ENCODE measurements at places on chromosomes 3 and 15. TPM values are rescaled to one million over a fixed set of nuclear protein-coding genes. Genes with fewer than 3 reads are reported as not detected.

SCAP gene
- total RNA-seq, result 48.2 TPM

ATP1B3 gene
- 130 TPM for total RNA-seq

RTF1 gene
- total RNA-seq, result 55.3 TPM

SLC38A3 gene
- total RNA-seq, result 0.31 TPM

DNA sequence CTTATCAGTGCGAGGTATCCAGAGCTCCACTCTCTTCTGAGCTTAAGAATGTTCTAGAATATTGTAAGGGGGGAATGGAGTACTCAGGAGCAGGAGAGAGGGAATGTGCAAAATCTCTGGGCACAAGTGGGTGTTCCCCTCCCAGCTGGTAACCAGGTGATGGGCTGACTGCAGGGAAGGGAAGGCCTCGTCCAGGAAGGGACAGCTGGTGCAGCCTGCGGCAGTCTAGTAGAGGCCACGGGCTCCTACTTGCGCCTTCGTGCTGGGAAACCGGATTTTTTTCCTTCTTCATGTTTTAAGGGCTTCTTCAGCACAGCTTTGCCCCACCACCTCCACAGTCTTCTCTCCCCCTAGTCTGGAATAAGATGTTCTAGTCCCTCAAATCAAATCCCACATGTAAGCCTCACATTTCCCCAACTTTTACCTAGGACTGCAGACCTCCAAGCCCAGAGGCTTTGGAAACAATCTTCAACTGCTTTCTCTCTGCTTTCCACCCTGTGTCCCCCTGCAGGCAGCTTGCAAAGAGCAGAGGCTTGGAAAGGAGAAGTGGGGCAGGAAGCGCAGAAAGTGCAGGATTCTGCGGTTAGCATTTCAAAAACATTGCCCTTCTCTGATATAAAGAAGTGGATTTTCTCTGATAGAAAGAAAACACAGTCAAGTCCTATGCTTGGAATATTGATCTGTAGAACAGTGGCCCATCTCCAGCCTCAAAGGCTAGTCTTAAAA, 11.9 kb upstream of the CGNL1 start:
- no peaks in the 10 kb centered on the region for H3K36me3 ChIP-seq
- no peak overlapping the region for H3K4me3 ChIP-seq
- DNase-seq, result peak; percentile 26
- no peaks in the 10 kb centered on the region for H3K27me3 ChIP-seq
- no peak overlapping the region for H3K27ac ChIP-seq

DNA sequence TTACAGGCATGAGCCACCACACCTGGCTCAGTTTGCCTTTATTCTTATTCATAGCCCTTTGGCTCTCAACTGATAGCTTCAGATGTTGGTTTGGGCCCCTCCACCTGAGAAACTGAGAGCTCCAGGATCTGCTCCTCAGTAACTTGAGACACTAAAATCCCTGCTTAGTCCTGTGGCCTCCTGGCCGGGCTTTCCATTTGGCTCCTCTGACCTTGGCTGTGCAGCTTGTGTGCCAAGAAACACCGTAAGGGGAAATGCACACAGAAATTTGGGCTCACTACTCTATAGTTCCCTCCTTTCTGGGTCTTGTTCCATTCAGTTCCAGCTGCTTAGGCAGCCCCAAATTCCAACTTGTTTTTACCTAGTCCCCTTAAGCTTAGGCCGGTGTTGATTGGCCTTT, 24.9 kb downstream of the NIPA2 start:
- H3K4me1 ChIP-seq, result no peaks in the 10 kb centered on the region
- H3K27me3 ChIP-seq, result no peaks in the 10 kb centered on the region
- no peak for DNase-seq
- H3K27ac ChIP-seq, result no peak overlapping the region

GRCh38 chr3:82654708-82655107, 893.3 kb upstream of the GBE1 start:
- H3K4me1 ChIP-seq, result no peaks in the 10 kb centered on the region
- H3K4me3 ChIP-seq, result no peak overlapping the region
- no peak for DNase-seq
- H3K27ac ChIP-seq, result no peak overlapping the region
- H3K27me3 ChIP-seq, result no peaks in the 10 kb centered on the region

DNA sequence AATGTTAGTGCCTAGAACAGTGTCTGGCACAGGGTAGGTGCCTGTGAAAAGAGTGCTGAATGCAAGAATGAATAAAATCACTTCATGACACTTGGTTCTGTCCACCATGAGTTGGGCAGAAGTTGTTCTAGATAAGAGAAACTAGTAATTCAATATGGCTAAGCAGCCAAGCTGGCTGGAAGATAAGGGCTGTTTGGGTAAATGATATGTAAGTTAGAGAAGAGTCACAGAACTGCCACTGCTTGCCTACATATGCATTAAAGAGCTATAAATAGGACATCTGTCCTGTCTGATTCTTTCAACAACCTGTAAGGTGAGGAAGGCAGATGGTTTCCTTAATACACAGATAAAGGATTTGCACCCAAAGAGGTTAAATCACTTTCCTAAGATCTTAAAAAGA, 13.1 kb downstream of the MTMR10 start:
- H3K4me3 ChIP-seq, result no peak overlapping the region
- H3K36me3 ChIP-seq, result no peaks in the 10 kb centered on the region
- no peak overlapping the region for H3K27ac ChIP-seq
- DNase-seq, result no peak

GRCh38 chr3:4043867-4044575, 244.8 kb downstream of the LRRN1 start:
- no peaks in the 10 kb centered on the region for H3K27me3 ChIP-seq
- no peak overlapping the region for H3K27ac ChIP-seq
- no peaks in the 10 kb centered on the region for H3K4me1 ChIP-seq
- no peak for DNase-seq

- no peaks in the 10 kb centered on the region for H3K36me3 ChIP-seq
- no peak overlapping the region for H3K27ac ChIP-seq
- no peaks in the 10 kb centered on the region for H3K27me3 ChIP-seq
- peaks cover 3% of the 10 kb centered on the region for H3K4me1 ChIP-seq
- DNase-seq, result no peak
Observed at GRCh38 chr15:70880781-70881180, 11.5 kb downstream of the THAP10 start.

DNA sequence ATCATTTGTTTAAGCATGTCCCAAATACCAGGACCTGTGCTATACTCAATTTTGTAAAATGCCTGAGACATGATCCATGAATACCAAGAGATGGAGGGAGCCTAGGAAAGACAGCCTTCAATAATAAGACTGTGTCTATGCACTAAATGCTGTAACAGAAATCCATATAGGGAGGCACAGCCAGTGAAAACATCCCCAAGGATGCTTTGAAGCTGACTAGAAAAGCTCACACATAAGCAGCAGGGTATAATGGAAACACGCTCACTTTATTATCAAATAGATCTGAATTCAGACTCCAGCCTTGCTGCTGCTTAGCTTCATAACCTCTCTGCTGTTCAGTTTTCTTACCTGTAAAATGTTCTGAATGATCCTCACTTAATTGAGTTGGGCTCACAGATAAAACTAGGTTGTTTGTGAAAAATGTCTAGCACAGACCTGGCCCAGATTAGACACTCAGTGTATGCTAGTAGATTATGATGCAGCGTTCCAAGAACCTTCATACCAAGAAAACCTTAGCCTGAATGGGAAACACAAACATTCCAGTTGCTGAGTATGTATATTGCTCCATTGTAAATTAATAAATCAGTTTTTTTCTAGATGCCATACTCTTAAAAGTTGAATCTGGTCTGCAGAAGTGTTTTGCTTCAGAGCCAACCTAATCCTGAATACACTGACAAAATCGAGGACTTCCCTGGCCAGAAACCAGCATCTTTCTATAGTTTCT, 3.8 kb upstream of the LARP6 start:
- peak overlapping the region; percentile 75 for H3K27ac ChIP-seq
- H3K27me3 ChIP-seq, result no peaks in the 10 kb centered on the region
- no peaks in the 10 kb centered on the region for H3K36me3 ChIP-seq
- peaks cover 20% of the 10 kb centered on the region for H3K4me1 ChIP-seq
- H3K4me3 ChIP-seq, result no peak overlapping the region

DNA sequence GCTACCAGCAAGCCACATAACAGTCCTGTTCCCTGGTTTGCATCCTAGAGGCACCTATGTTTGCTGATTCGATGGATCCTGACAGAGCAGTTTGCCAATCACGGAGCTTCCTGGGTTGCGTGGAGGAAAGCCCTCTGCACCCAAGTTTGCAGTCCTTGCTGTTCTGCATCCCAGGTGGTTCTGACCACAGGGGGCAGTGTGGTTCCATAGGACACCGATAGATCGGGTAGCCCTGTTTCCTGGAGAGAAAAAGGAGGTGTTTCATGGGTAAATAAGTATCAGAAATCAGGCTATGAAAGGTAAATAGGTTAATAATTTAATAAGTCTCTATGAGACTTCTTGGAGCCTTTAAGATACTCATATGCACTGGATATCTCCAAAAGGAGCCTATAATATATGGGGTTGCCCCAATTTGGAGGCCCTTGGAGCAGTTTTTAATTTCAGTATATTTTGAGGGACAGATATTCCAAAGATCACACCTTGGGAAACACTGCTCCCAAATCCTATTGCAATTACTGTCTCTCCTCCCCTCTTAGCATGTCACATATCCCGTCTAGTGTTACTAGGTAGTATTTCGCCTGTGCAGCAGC, 194.6 kb upstream of the TPM1 start:
- no peak overlapping the region for H3K4me3 ChIP-seq
- no peaks in the 10 kb centered on the region for H3K36me3 ChIP-seq
- H3K27me3 ChIP-seq, result no peaks in the 10 kb centered on the region
- H3K4me1 ChIP-seq, result no peaks in the 10 kb centered on the region
- no peak overlapping the region for H3K27ac ChIP-seq
- peak; percentile 39 for DNase-seq

DNA sequence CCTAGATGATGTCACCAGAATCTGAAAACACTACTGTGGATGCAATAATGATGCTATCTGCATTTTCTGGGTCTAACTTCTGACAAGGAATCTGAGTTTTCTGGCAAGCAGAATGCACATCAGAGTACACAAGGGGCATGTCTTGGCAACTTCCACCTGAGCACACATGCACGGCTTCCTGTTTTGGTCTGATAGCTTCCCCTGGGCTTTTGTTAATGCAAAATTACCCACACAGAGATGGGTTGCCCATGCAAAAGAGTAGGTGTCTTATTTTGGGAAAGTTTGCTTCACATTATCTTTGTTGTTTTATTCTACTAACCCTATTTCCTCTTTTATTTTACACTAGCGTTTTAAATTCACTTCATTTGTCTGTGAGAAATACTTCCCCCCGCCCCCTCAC, 74.2 kb upstream of the SATB1 start:
- no peaks in the 10 kb centered on the region for H3K27me3 ChIP-seq
- no peak overlapping the region for H3K27ac ChIP-seq
- no peak overlapping the region for H3K4me3 ChIP-seq
- H3K4me1 ChIP-seq, result no peaks in the 10 kb centered on the region

GRCh38 chr3:124639406-124640237, 90.6 kb upstream of the UMPS start:
- no peak for DNase-seq
- H3K4me1 ChIP-seq, result no peaks in the 10 kb centered on the region
- no peaks in the 10 kb centered on the region for H3K36me3 ChIP-seq

DNA sequence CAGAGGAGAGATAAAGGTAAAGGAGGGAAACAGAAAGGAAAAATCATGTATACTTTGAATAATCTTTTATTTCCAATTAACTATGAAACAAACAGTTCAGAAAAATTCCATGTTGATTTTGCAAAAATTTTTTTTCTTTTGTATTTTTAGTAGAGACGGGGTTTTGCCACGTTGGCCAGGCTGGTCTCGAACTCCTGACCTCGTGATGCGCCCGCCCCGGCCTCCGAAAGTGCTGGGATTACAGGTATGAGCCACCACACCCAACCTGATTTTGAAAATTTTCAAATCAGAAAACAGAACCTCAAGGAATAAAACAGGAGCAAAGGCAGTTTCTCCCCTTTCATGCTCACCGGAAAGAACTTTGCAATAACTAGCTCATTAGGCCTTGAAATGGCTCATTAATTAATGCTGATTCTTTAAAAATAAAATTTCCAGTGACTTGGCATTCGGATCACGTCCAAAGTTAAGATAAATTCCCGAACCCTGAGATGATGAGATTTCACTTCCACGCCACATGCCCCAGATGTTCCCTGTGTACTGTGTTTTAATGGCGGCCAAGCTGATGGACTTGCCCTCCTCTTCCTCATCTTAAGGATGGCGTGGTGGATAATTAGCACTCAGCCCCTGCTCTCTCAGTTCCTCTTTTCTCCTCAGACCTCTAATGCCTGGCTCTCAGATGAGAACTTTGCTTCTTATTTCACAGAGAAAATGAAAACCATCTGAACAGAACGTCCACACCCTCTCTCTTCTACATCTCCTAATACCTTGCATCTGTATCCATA, 10.8 kb downstream of the BCL2L10 start:
- no peaks in the 10 kb centered on the region for H3K36me3 ChIP-seq
- no peak overlapping the region for H3K27ac ChIP-seq
- DNase-seq, result no peak
- no peaks in the 10 kb centered on the region for H3K4me1 ChIP-seq
- H3K27me3 ChIP-seq, result no peaks in the 10 kb centered on the region

DNA sequence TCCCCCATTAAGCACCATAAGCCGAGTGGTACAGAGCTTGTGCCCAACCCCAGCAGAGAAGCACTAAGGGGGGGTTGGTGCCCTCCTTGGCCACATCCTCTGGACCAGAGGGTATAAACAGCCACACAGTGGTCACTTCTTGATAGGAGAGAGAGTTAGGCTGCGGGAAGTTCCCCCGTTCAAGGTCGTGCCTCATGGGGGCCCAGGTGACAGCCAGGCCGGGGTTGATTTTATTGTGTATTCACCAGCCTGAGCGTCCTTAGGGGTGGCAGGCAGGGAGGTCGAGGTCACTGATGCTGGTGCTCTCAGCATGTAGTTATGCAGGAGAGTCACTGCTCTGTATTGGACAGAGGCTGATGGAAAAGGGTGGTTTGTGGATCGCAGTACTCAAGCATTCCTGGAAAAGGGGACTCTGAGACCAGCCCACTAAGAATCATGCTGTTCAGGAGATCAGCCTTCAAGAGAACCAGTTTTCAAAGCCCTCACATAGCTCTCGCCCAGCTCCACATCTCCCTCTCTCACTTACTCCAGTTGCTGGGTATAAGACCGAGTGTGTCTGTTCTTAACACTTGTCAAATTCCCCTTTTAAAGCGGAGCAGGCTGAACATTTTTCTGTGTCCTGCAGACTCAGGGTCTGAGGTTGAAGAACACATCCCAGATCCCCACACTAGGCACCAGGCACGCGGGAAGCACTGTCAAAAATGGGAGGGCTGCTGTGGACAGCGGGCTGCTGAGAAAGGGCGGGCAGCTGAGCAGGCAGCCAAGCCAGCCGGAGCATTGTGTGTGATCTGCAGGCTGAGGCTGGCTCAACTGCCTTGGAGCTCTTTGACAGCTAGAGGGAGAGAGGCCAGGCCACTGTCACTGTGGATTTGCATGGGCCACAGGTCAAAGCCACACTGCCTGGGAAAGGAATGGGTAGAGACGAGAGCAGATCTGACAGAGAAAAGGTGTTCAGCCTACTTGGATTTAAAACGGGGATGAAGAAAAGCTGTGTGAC, 279.3 kb upstream of the LRRFIP2 start:
- H3K27ac ChIP-seq, result no peak overlapping the region
- H3K36me3 ChIP-seq, result no peaks in the 10 kb centered on the region
- peak overlapping the region; percentile 67 for H3K4me3 ChIP-seq
- peak; percentile 18 for DNase-seq

All from A673 (cell line).